ENCODE measurements at places on chromosomes 2 and 18.

- no peak for DNase-seq
Observed at GRCh38 chr18:63603772-63604171, 16.6 kb downstream of the SERPINB13 start.

DNA sequence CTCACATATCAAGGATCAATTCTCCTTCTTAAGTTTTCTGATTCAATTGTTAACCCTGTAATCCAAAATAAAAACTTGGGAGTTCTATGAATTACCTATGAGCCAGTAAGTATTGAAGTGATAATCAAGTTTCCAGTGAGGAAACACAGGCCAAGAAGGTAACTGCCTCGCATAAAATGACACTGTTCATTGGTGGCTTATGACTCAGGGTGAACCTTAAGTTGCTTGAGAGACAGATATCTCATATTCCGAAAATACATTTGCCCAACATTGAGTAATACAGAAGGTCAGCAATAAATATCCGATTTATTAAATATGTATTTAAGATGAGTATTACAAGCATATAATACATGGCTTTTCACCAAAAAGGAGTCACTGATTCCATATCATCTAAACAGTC is 31.9 kb downstream of the PSME4 start:
- DNase-seq, result no peak

- DNase-seq, result no peak
Observed at GRCh38 chr2:6068429-6068828, 376.2 kb downstream of the SOX11 start.

GRCh38 chr18:31490387-31490786 is 7.6 kb upstream of the DSG2 start:
- DNase-seq, result no peak

- DNase-seq, result no peak
Observed at GRCh38 chr2:147509821-147510220, 335.0 kb upstream of the ACVR2A start.

DNA sequence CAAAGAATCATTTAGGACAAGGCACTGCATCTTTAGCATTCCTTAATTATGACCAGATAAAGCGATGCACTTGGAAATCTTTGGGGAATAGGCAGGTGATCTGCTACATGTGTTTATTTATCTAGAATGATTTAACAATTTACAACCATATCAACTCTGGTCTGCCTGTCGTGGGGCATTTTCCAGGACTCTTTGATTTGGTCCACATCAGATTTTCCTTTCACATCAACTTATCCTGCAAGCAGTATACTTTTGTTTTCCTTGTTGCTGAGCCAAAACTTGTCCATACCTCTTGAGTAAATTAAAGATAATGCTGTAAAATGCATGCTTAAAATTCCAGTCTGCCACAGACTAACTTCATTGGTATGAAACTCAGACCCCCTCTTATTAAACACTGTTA is 312.4 kb upstream of the TCF4 start:
- no peak for DNase-seq

- DNase-seq, result no peak
Observed at GRCh38 chr2:165793161-165793778, 777 bp downstream of the GALNT3 start.

GRCh38 chr2:57906152-57906732 is 140.4 kb upstream of the VRK2 start:
- DNase-seq, result no peak
